ENCODE measurements at places on chromosomes 2 and 18.

GRCh38 chr2:57759131-57759530 lies 287.5 kb upstream of the VRK2 start:
- H3K27me3 ChIP-seq = no peaks in the 10 kb centered on the region
- H3K36me3 ChIP-seq = no peaks in the 10 kb centered on the region
- no peak overlapping the region for H3K27ac ChIP-seq
- peaks cover 27% of the 10 kb centered on the region for H3K4me1 ChIP-seq

DNA sequence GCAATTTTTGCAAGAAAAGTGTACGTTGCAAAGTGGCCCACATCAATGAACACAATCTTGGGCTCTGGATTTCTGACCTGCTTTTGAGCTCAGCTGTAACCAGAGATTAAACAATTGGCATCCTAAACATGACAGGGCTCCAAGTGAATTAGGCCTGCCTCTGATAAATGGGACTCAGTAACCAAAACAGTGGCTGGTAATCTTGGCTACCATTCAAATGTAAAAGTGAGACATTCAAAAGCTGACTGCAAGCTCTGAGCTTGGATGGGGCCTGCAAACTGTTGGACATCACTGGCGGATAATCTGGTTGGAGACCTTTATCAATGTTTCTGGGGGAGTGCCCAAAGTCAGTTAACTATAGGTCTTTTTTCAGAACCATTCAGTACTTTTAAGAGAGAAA lies 160.7 kb downstream of the RAB3GAP1 start:
- no peaks in the 10 kb centered on the region for H3K36me3 ChIP-seq
- no peaks in the 10 kb centered on the region for H3K27me3 ChIP-seq
- H3K4me1 ChIP-seq = peaks cover 18% of the 10 kb centered on the region
- H3K4me3 ChIP-seq = no peak overlapping the region
- DNase-seq = peak; percentile 37

- H3K4me3 ChIP-seq = no peak overlapping the region
- no peak overlapping the region for H3K27ac ChIP-seq
- H3K27me3 ChIP-seq = no peaks in the 10 kb centered on the region
- peaks cover 16% of the 10 kb centered on the region for H3K4me1 ChIP-seq
Observed at GRCh38 chr2:1808981-1809422, 64.7 kb upstream of the PXDN start.

- no peaks in the 10 kb centered on the region for H3K27me3 ChIP-seq
- DNase-seq = no peak
Observed at GRCh38 chr2:229463841-229464346, 192.8 kb upstream of the PID1 start.

GRCh38 chr18:22830511-22830910 lies 102.6 kb upstream of the RBBP8 start:
- DNase-seq = no peak
- H3K27ac ChIP-seq = no peak overlapping the region
- H3K36me3 ChIP-seq = no peaks in the 10 kb centered on the region
- no peak overlapping the region for H3K4me3 ChIP-seq
- no peaks in the 10 kb centered on the region for H3K4me1 ChIP-seq

DNA sequence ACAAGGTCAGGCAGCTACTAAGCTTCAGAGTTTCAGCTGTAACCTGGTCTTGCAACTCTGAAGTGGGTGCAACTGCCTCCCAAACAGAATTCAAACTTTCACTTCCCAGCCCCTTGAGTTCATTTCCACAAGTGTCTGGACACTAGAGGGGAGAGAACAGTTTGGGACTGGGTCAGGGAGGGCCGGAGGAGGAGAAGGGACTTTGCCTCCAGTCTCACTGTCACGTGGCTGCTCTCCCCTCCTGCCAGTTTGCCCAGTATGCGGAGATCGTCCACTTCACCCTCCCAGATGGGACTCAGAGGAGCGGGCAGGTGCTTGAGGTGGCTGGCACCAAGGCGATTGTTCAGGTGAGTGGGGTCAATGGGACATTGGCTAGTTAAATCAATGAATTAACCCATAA lies 20.6 kb upstream of the ANKRD53 start:
- no peaks in the 10 kb centered on the region for H3K36me3 ChIP-seq
- H3K4me1 ChIP-seq = no peaks in the 10 kb centered on the region
- H3K4me3 ChIP-seq = no peak overlapping the region
- no peak overlapping the region for H3K27ac ChIP-seq
- peaks cover 93% of the 10 kb centered on the region for H3K27me3 ChIP-seq

GRCh38 chr2:206212673-206213513 lies 53.2 kb downstream of the EEF1B2 start:
- peak overlapping the region; percentile 90 for H3K27ac ChIP-seq
- peaks cover 58% of the 10 kb centered on the region for H3K4me1 ChIP-seq
- peak overlapping the region; percentile 21 for H3K4me3 ChIP-seq
- DNase-seq = no peak
- no peaks in the 10 kb centered on the region for H3K36me3 ChIP-seq
- H3K27me3 ChIP-seq = no peaks in the 10 kb centered on the region

GRCh38 chr2:152132306-152132705 lies 33.5 kb upstream of the CACNB4 start:
- no peak overlapping the region for H3K27ac ChIP-seq
- no peak for DNase-seq
- H3K4me1 ChIP-seq = no peaks in the 10 kb centered on the region
- H3K4me3 ChIP-seq = no peak overlapping the region
- no peaks in the 10 kb centered on the region for H3K27me3 ChIP-seq

GRCh38 chr2:232890896-232891601 lies 21.0 kb downstream of the SNORC start:
- H3K27me3 ChIP-seq = no peaks in the 10 kb centered on the region
- peaks cover 12% of the 10 kb centered on the region for H3K4me1 ChIP-seq
- peak overlapping the region; percentile 16 for H3K4me3 ChIP-seq
- no peak overlapping the region for H3K27ac ChIP-seq

- no peak for DNase-seq
- H3K4me3 ChIP-seq = no peak overlapping the region
- no peaks in the 10 kb centered on the region for H3K36me3 ChIP-seq
- peaks cover 7% of the 10 kb centered on the region for H3K4me1 ChIP-seq
- H3K27ac ChIP-seq = no peak overlapping the region
Observed at GRCh38 chr18:9683418-9684396, 24.4 kb upstream of the RAB31 start.

DNA sequence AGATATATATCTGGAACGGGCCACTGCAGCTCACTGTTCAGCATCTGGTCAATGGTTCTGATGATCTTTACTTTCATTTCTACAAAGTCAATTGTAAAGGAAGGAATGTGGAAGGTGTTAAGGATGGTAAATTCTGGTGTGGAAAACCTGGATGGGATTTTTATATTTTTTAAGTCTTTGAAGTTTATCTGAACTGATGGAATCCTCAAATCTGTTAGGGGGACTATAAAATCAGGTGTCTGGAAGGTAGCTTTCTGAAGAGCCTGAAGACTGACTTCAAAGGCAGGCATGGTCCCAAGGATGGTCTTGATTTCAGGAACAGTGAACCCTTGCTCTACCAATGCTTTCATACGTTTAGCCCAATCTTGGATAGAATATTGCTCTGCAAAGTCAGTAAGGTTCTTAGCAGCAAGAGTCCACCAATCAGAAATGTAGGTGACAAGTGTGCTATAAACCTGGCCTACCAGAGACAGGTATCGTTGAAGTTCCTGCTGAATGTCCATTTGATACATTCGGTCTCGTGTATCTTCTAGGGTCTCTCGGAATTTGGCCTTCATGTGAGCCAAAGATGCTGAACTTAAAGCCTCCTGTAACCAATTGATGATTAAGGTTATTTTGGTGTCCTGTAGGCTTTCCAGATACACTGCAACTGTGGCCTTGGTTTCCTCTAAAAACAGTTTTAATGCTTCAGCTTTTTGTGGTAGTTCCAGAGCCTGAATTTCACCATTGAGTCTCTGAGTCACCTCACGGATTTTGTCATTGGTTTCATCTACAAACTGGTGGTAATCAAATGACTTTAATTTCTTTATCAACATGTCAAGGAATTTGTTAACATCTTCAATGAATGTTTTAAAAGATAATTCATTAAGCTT lies 34.8 kb downstream of the APOB start:
- no peak overlapping the region for H3K27ac ChIP-seq
- no peaks in the 10 kb centered on the region for H3K36me3 ChIP-seq
- no peak for DNase-seq

- H3K27me3 ChIP-seq = no peaks in the 10 kb centered on the region
- H3K4me1 ChIP-seq = no peaks in the 10 kb centered on the region
- DNase-seq = peak; percentile 9
- H3K4me3 ChIP-seq = no peak overlapping the region
Observed at GRCh38 chr2:135072125-135072997, 20.3 kb downstream of the RAB3GAP1 start.

DNA sequence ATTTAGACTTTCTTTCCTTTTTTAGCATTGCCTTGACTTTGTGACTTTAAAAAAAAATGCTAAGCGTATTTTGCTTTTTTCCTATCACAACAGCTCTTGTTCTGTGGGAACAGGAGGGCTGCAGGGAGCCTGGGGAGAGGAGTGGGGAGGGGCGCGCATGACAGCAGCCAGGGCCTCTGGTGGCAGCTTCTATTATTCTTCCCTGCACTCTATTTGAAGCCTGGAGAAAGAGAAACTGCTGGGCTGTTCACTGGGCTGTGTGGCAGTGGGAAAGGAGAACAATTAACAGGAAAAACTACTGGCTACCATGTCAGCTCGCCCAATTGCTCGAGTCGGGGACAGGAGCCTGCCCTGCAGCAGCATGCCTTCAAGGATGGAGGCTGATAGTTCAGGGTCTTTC lies 119.0 kb upstream of the ZBTB14 start:
- H3K4me1 ChIP-seq = peaks cover 24% of the 10 kb centered on the region
- no peaks in the 10 kb centered on the region for H3K27me3 ChIP-seq
- no peaks in the 10 kb centered on the region for H3K36me3 ChIP-seq

GRCh38 chr2:173961346-173961705 lies 3.8 kb downstream of the SP3 start:
- DNase-seq = no peak
- peaks cover 17% of the 10 kb centered on the region for H3K36me3 ChIP-seq
- H3K27me3 ChIP-seq = no peaks in the 10 kb centered on the region
- no peak overlapping the region for H3K27ac ChIP-seq
- peak overlapping the region; percentile 99 for H3K4me3 ChIP-seq
